ENCODE measurements at places on chromosomes 13 and 19.

- no peak for DNase-seq
These were observed 14.6 kb upstream of the URAD start for GRCh38 chr13:28002886-28003698.

GRCh38 chr13:21402586-21403307, 56.4 kb downstream of the ZDHHC20 start:
- DNase-seq: no peak

GRCh38 chr13:46659413-46660065, 106.6 kb downstream of the LRCH1 start:
- DNase-seq: no peak

GRCh38 chr13:59230484-59231264, 933.1 kb downstream of the DIAPH3 start:
- no peak for DNase-seq

DNA sequence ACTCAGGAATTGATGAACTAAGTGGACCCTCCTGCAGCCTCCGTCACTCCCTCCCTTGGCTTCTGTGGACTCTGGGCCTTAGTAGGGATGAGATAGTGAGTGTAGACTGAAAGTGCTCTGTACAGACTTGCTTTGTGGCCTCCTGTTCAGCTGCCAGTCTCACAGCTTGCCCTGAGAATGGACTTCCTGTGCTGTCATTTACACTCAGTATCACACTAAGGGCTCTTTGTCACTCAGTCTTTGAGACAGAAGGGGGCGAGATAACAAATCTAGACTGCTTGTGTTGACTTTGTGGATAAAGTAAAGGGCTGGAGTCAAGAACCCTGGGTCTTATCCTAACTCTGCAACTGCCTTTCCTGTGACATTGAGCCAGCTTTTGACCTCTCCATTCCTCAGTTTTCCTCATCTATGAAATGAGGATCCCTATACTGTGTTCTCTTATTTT, 21.0 kb upstream of the SPRY2 start:
- no peak for DNase-seq

- DNase-seq: peak; percentile 57
These were observed at the start of gene ATG4D for GRCh38 chr19:10543420-10544241. ATG4D (plus strand) TSS chr19:10543904; CDS start chr19:10544091, 187 bp downstream.

GRCh38 chr19:7973883-7974282, 30.4 kb upstream of the TIMM44 start:
- no peak for DNase-seq

DNA sequence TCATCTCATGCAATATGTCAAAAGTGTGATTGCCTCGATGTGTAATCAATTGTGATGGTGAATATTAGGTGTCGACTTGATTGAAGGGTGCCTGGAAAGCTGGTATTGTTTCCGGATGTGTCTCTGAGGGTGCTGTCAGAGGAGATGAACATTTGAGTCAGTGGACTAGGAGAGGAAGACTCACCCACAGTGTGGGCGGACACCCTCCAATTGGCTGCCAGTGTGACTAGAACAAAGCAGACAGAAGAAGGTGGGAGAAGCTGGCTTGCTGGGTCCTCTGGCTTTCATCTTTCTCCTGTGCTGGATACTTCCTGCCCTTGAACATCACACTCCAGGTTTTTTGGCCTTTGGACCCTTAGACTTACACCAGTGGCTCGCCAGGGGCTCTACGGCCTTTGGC, 15.5 kb upstream of the CABP5 start:
- DNase-seq: no peak

DNA sequence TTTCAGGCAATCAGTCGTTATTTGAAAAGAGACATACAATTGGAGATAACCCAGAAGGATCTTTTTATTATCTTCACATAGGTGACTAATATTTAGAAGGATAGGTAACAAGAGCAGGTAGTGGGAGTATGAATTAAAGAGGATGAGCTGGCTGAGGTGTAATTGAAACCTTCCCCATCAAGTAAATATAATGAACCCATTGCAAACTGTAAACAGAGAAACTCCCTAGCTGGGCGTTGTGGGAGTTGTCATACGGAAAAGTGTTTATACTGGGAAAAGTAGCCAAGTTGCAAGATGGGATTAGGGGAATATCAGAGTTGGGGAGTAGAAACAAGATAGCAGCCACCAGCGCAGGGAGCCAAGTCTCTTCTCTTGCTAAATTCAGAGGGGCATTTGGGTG, 448.4 kb downstream of the COG6 start:
- DNase-seq: no peak

DNA sequence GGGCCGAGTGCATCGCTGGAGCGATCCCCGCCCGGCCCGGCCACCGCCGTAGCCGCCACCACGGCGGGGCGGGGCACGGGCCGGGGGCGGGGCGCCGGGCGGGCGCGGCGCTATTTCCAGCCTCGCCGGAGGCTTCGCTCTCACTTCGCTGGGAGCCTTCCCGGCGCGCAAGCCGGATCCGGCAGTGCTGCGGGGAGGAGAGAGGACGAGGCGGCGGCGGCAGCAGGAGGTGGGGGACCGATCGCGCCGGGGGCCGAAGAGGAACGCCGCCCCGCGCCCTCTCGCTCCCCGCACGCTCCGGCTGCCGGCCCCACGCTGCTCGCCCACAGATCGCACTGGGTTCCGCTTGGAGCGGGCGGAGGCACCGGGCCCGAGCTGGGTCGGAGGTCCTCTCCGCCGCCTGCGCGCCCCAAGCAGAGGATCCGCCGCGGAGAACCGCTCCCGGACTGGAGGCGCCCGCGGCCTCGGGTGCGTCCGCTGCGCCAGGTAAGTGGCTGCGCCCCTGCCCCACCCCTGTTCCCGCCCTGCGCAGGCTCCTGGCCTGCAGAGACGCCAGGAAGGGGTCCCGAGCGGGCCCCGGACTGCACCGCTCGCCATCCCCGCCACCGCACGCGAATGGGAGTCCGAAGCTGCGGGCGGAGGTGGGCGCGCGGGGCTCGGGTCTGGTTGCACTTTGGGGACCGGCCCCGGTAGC, at the start of gene CHST8:
Gene CHST8 (plus strand): TSS at position 143 of the 694 bp plus-strand sequence. CDS start 67,309 bp downstream, outside the sequence.
- DNase-seq: no peak

DNA sequence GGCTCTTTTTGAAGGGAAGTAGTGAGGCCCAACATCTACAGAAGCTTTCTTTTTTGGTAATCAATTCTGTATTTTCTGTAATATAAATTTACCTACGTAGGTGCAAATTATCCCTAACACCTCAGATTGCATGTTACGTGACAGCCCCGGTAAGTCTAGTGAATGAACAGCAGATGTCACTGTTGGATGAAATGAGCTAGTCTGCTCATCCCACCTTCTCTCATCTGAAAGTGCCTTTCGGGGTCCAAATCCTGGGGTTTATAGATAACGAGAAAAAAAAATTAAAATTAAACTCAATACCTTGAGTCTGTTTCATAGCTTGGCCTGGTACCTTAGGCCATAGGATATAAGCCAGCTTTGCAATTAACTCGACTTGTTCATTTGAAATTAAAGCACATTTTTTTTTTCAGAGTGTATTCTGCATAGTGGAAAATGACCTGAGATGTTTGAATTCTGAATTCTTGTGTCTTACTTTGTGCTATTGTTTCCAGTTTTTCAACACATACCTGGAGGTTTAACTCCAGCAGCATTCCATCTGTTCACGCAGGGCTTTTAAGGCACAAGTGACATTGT, 548.2 kb downstream of the GPC5 start:
- no peak for DNase-seq

GRCh38 chr19:35211545-35212230, 16.9 kb downstream of the FAM187B start:
- no peak for DNase-seq

GRCh38 chr13:43749503-43749902, 37.3 kb downstream of the ENOX1 start:
- DNase-seq: no peak

DNA sequence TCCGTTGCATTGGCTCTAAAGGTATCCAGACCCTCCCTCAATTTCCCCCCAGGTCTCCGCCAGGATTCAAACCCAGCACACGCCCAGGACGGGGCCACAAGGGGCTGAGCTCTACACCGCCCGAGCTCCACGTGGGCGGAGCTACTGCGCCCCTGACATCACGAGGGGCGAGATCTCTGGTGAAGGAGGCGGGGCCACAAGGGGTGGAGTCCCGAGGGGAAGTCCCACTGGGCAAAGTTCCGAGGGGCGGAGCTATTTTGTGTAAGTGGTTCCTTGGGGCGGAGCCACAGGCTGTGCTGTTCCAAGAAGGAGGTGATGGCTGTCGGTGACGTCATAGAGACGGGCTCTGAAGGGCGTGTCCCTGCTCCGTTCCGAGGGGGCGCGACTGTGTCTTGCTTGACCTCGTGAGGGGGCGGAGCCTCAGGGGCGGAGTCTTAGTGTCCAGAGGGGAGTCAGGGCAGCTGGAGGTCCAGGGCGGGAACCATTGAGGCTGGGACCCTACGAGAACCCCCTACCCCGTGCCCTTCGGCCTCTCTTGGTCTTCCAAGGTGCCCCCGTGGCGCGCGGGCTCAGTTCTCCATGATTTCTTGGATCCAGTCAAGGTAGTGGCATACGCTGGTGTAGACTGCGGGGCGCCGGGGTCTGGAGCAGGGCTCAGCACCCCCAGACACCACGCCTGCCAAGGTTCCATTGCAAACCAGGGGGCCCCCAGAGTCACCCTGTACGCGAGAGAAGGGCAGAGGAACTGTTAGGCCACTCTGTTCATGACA, 1.3 kb upstream of the KLK8 start:
- peak; percentile 74 for DNase-seq

GRCh38 chr19:46862974-46863632, 2.3 kb downstream of the ARHGAP35 start:
- DNase-seq: no peak
